ENCODE measurements at places on chromosomes 3 and 15.

DNA sequence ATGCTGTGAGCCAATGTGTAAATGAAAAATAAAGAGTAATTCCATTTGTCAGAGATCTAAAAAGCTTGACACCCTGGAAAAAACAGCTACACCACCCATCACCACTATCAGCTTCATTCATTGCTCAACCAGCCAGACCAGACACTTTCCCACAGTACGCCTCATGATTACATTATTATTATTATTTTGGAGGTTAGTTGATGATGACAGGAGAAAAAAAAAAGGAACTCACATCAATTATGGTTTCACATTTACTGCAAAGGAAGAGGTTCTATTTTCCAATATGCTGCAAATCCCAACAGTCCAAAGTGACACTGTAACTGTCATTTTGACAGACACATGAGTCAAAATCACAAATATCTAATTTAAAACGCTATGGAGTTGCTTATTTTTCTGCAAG, 134.7 kb upstream of the TSC22D2 start:
- no peak for DNase-seq

- no peak for DNase-seq
Observed at GRCh38 chr3:170589113-170589512, 3.2 kb upstream of the SLC7A14 start.

DNA sequence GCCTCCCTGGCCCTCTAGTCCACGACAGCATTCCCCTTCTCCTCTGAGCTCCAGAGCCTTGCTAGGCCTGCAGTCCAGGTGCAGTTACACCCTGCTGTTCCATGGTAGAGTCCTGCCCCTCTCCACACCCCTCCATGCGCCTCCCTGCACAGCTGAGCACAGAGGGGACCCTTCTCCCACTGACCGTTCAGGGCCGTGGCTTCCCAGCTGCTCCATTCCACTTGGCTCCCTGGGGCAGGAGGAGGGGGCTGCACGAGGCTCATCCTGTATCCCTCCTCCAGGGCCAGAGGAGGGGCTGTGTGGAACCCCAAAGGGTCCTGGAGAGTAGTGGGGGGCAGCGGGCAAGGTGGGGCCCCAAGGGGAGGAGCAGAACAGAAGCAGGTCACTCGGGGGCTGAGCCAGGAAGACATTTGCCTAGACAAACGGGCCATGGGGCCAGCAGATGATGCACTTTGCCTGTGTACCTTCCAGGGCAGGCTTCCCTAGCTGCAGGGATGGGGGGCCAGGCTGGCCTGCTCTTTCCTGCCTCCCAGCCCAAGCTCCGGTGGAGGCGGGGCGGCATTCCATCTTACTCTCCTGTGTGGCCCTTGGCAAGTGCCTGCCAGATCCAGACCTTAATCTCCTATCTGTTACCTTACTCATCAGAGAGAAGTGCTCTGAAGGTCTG, 20.7 kb upstream of the GOLGA6C start:
- no peak for DNase-seq

DNA sequence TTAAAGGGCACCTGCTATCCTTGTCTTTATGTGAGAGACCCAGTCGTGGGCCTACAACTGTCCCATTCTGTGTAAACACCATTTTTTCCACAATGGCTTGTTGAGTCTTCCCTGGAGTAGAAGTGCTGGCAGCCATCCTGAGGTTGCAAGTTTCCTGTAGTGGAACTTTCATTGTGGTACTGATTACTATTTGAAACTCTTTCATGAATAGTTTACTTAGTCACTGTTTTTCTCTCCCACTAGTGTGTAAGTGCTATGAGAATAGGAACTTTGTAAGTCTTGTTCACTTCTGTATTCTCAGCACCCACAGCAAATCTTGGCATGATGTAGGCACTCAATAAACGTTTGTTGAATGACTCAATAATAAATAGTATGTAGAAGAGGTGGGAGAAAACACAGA, 48.6 kb downstream of the RARB start:
- DNase-seq = no peak

- no peak for DNase-seq
Observed at GRCh38 chr15:20353966-20354883, 187.4 kb downstream of the GOLGA6L6 start.

- no peak for DNase-seq
Observed at GRCh38 chr3:156133076-156133475, 12.7 kb downstream of the KCNAB1 start.

DNA sequence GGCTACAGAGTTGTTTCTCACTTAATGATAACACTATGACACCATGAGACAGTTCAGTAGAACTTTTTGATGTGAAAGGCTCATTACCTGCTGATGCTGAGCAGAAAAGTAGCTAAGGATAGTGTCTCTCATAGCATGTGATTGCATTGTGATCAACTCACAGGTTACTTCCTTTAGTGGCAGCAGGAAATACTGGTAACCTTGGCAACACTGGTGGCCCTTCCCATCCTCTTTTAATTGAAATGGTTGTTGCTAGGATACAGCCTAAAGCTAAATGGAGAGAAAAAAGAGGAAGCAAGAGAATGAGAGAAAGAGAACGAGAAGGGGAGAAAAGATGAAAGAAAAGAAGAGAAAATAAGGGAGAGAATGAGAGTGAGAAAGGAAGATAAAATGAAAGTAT, 204.7 kb upstream of the GAP43 start:
- no peak for DNase-seq

DNA sequence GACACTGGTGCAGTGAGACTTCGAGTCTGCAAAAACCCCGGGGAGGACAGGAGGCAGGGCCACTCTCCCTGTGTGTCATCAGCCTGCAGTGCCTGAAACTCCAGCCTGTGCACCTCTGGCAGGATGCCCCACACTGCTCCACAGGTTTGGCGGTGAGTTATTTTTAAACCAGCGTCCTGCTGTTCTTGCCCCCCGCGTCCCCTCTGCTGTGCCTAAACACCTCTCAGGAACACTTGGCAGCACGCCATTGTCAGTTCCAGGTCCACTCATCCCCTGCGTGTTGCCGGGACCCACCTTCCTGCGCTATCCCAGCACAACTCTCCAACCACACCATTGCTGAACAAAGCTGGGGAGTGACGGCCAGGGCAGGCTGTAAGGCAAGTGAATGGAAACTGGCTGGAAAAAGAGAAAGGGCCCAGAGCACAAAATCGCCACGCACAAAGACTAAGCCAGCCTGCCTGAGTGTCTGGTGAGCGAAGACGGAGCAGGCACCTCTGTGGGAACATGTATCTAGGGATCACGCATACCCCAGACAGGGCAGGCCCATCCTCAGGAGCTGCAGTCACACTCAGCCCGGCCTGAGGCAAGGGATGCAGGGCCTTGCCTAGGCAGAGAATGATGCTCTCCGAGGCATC, 3.1 kb upstream of the PLA2G4F start:
- no peak for DNase-seq

DNA sequence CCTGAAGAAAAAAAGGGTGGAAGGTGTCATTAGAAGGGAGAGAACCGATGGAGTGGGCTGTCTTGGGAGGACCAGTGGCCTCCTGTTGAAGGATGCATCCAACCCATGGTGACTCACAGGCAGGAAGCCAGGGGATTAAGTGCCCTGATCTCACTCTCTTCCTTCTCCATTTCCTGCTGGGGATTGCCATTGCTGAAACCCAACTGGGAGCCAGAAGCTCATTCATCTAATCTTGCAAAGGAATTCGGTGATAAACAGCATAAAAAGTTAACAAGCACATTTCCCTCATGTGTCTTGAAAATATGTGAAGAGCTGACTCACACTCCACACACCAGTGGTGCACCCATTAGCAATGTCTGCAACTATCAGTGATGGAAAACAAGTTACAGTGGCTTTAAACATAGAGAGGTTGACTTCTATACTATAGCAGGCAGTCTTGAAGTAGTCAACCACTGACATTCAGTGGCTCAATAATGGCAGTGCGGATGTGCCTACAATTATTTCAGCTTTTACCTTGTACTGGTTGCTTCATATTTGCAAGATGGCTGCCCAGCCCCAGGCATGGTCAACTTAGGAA, 12.8 kb upstream of the CSRNP1 start:
- no peak for DNase-seq

DNA sequence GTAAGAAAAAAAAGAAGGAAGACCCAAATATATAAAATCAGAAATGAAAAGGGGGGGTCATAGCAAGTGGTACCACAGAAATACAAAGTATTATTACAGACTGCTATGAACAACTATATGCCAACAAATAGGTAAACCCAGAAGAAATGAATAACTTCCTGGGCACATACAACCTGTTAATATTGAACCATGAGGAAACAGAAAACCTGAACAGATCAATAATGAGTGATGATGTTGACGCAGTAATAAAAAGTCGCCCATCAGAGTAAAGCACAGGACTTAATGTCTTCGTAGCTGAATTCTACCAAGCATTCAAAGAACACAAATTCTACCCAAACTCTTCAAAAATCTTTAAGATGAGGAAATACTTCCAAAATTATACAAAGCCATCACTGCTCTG, 921.6 kb upstream of the SEMA6D start:
- DNase-seq = no peak

- no peak for DNase-seq
Observed at GRCh38 chr15:73802431-73803041, 49.4 kb upstream of the INSYN1 start.

- no peak for DNase-seq
Observed at GRCh38 chr3:81823882-81824395, 62.5 kb upstream of the GBE1 start.

DNA sequence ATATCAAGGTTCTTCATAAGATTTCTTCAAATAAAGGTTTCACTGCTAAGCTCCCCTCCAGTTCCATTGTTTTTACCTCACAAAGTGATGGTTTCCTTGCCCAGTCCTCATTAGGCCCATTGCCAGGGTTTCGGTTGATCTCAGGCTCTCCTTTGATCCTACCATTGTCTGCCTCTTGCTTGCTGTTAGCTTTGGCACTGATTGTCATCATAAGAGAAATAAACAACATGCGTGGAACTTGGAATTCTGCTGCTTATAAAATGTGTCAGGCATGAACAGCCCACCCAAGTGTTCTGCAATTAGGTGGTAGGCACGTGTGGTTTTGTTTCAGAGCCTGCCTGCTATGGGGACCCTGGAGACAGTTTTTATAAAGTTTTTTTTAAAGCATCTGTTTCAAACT, 107.6 kb upstream of the BFSP2 start:
- DNase-seq = no peak

- no peak for DNase-seq
Observed at GRCh38 chr3:99683465-99683864, 45.1 kb downstream of the COL8A1 start.

DNA sequence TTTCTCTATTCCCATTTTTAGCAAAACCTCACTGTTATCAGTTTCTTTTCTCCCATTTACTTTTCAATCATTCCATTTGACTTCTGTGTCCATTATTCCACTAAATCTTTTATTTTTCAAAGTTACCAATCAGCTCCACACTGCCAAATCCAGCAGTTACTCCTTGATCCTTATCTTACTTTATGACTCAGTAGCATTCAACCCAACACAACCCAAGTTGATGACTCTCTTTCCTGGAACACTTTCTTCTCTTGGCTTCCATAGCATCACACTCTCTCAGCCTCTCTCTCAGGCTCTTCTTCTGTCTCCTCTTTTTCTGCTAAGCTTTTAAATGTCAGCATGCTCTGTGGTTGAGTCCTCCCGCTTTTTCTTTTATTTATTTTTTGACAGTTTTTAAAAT, 36.3 kb downstream of the RASGRP1 start:
- no peak for DNase-seq

- no peak for DNase-seq
Observed at GRCh38 chr3:152103257-152103656, 165.5 kb upstream of the MBNL1 start.

DNA sequence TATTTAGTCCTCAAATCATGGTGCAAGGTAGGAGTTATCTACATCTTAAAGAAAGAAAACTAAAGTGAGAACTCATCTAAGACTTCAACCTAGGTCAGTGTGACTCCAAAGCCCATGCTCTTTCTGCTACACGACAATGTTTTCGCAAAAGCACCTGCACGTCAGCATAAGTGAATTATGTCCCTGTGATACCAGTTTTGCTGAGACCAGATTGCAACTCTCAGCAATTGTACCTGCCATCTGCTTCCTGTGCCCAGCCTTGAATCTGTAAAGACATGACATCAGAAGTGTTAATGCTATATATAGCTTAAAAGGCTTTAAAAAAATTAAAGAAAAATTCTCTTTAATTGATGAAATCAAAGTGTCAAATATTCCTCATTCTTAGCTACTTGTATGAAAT, 43.4 kb downstream of the RETNLB start:
- DNase-seq = no peak

- DNase-seq = no peak
Observed at GRCh38 chr3:193890016-193890897, 245.7 kb upstream of the HES1 start.

GRCh38 chr15:70504299-70504951, 258.9 kb downstream of the UACA start:
- no peak for DNase-seq

DNA sequence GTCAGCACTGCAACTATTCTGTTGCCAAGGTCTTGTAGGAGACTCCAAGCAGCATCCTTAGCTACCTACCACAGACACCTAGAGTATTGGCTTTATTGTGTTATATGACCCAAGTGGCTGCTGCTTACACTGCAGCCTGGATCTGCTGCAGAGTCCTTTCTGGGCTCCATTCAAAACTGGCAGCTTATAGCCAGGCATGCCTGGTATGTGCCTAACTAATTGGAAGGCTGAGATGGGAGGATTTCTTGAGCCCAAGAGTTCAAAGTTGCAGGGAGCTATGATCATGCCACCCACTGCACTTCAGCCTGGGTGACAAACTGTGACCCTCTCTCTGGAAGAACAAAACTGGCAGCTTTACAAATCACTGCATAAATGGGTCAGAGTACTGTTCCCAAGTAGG, 8.6 kb downstream of the NDUFB4 start:
- no peak for DNase-seq

DNA sequence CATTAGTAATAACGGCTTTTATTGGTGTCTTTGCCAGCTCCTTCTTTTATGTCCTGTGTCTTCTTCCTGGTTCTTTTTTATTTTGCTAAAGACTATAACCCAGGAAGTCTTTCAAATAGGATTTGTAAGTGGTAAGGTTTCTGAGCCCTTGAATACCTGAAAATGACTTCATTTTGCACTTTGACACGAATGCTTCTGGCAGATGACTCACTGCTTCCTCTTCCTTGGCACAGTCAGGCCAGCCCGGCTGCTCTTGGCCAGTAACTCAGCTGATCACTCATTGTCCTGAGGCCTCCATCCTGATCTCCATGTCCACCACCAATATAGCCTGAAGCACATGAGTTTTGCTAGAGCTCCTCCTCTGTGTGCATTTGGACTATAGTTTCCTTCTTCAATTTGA, 48.7 kb upstream of the NR2E3 start:
- DNase-seq = no peak

DNA sequence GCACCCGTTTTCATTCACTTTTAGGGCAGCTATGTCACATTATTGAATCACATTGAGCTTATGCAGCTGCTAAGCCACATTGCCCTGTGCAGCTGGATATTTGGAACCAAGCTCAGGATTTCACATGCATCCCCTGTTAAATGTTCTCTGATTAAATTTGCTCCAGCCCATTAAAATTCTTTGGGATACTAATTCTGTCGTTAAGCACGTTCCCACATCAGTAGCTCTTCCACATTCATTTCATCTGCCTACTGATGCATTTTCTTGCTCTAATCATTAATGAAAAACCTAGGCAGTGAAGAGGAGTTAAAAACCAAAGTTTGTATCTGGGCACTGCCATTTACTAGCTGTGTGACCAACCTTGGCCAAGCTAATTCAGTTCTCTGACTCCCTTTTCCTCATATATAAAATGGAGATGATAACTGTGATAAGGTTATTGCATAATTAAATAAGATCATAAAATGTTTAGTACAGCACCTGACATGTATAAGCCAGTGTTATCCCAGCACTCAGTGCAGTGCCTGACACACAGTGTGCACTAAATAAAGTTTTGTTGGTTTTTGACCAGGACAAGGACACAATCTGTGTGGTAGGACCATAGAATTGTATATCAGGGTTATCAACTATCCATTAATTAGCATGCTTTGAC, 222.2 kb upstream of the ATP11B start:
- no peak for DNase-seq

GRCh38 chr3:195176776-195177175, 94.2 kb downstream of the XXYLT1 start:
- DNase-seq = no peak
